ENCODE measurements at places on chromosomes 1 and 21.

- DNase-seq: peak; percentile 47
Observed at GRCh38 chr1:115977499-115978258, 1.4 kb downstream of the SLC22A15 start.

DNA sequence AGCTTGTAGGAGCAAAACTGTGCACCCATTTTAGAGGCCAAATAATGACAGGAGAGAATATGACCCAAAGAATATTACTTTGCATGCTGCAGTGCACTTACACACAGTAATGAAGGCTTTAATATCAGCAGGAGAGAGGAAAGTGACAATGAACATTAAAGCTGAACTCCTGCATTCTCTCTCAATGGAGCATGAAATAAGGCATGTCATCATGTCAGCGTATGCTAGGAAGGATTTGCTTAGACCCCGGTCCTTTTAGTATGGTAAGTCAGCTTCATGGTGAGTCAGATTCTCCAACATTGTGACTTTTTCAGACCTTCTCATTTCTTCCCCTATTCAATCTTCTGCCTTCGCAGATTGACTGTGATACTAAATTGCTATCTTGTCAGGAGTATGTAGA, 210.7 kb upstream of the TMPRSS15 start:
- DNase-seq: no peak

- no peak for DNase-seq
Observed at GRCh38 chr1:186782791-186783190, 46.0 kb upstream of the PLA2G4A start.

GRCh38 chr1:12049616-12050015, 13.5 kb upstream of the TNFRSF8 start:
- no peak for DNase-seq

- DNase-seq: peak; percentile 32
Observed at GRCh38 chr1:36384542-36385409, 948 bp downstream of the STK40 start.

DNA sequence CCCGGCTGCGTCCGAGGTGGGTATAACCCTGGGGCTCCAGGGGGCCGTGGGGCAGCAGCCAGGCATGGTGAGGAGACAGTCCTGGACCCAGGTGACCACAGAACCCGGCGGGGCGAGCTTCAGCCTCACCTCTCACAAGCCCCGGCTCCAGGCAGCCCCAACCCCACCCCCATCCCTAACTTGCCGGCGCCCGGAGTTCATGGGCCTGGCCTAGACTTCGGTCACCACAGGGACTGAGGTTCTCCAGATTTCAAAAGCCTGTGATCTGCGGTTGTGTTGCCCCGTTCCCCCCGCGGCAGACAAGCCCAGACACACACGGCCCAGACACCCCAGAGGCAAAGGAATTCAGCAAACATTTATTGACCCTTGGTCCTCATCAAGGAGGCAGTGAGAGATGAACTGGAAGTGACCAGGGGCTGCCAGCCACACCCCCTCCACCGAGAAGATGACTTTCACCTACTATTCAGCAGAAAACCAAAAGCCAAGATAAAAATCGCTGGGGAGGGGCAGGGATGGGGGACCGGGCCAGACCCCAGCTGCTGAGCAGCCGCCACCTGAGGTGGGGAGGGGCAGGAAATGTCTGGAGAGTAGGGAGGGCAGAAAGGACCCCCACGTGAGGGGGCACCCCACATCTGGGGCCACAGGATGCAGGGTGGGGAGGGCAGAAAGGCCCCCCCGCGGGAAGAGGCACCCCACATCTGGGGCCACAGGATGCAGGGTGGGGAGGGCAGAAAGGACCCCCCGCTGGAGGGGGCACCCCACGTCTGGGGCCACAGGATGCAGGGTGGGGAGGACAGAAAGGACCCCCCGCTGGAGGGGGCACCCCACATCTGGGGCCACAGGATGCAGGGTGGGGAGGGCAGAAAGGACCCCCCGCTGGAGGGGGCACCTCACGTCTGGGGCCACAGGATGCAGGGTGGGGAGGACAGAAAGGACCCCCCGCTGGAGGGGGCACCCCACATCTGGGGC, 3.9 kb downstream of the HES4 start:
- DNase-seq: no peak

DNA sequence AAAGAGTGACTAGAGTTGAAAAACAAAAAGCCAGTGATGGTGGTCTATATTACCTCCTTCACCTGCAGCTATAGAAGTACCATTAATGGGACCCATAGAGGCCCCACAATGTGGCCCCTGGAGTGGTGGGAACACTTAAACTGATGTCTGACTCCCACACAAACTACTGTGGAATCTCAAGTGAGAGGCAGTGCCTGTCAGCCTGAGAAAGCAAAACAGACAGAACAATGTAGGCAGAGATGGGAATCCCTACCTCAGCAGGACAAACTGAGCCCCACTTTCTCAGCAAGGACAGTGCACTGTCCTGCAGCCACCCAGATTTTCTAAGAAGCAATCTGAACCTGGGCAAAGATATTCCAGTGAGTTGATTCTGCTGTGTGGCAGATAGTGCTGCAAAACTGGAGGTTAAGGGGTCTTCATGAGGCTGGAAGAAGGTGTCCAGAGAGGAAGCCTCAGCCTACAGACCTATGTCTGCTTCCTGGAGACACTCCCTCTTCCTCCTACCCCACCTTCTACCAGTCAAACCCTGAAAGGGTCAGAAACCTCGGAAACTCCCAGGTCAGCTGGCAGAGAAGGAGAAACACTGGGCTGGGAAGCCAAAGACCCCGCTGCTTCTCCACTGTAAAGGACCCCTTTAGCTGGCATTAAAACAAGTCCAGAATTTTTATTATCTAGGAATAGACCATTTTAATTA, 228.7 kb downstream of the C1orf94 start:
- no peak for DNase-seq
